Activated T-cell treated with anti-CD3 and anti-CD28 coated beads, Interleukin-2, amount 50 U/mL, for 4 hours (primary cell): ENCODE measurements at places on chromosomes 2 and 18.

GRCh38 chr2:148819019-148819585 is 55.9 kb upstream of the KIF5C start:
- no peak for DNase-seq

GRCh38 chr2:16093639-16094529 is 153.5 kb downstream of the MYCN start:
- no peak for DNase-seq

GRCh38 chr2:241063093-241063551 is 39.0 kb downstream of the MTERF4 start:
- DNase-seq = no peak

- no peak for DNase-seq
These were observed 6.7 kb downstream of the PPP1R7 start for GRCh38 chr2:241156971-241157441.

- no peak for DNase-seq
These were observed 39.4 kb downstream of the MYOM1 start for GRCh38 chr18:3180325-3180724.

GRCh38 chr2:96359866-96360265 is 24.3 kb downstream of the NCAPH start:
- DNase-seq = no peak

- peak; percentile 6 for DNase-seq
These were observed 833 bp downstream of the AFG3L2 start for GRCh38 chr18:12376034-12376753.

DNA sequence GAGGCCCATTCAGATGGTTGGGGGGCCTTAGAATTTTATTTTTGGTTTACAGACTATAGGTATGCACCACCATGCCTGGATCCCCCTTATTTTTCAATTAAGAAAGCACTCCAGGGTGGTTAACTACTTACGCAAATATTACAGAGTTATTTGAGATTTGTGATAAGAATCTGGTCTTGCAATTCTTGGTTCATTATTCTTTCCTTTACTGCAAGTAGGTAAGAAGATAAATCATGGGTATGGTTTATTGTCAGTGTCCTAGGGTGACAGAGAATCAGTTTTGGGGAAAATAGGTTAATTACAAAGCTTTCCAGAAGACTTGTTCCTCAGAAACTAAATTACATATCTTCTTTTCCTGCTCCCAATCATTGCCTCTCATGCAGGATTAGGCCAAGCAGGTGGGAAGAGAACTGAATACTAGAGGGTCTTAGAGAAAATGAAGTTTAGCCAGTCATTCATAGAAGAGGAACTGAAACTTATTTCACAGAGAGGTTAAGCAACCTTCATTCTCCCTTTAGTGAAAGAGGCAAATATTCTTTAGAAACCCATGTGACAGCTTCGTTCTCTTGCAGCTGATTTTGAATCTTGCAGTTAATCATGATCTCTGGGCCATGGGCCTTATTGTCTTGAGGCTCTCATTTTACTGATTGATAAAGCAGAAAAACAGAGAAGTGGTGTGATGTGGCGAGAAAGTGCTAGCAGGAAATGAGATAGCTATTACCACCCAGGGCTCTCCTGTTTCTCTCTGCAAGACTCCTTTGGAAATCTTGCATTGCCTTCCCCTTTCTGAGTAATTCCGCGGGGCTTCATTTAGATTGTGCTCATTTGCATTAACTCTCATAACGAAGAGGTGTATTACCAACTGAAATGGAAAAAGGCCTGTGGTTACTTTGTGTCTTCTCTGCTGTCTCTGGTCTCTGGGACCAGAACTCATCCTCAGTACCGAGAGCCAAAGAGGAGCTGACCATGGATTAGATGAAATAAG is 44.8 kb upstream of the ARHGAP25 start:
- DNase-seq = no peak

- DNase-seq = no peak
These were observed 48.2 kb downstream of the SPP2 start for GRCh38 chr2:234098681-234099080.

DNA sequence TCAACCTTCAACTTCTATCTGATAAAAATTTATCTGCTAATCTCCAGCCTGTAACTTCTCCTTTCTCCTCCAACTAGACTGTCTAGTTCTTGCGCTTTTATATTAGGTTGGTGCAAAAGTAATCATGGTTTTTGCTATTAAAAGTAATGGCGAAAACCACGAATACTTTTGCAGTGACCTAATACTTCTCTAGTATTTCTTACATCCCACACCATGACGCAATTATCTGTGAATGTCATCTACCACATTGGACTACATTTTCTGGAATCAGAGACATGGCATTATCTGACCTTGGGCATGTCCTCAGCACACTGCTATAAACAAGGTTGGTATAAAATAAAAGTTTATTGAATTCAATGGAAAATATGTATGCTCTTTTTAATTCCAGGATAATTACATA is 370.2 kb upstream of the LYPD1 start:
- DNase-seq = no peak

DNA sequence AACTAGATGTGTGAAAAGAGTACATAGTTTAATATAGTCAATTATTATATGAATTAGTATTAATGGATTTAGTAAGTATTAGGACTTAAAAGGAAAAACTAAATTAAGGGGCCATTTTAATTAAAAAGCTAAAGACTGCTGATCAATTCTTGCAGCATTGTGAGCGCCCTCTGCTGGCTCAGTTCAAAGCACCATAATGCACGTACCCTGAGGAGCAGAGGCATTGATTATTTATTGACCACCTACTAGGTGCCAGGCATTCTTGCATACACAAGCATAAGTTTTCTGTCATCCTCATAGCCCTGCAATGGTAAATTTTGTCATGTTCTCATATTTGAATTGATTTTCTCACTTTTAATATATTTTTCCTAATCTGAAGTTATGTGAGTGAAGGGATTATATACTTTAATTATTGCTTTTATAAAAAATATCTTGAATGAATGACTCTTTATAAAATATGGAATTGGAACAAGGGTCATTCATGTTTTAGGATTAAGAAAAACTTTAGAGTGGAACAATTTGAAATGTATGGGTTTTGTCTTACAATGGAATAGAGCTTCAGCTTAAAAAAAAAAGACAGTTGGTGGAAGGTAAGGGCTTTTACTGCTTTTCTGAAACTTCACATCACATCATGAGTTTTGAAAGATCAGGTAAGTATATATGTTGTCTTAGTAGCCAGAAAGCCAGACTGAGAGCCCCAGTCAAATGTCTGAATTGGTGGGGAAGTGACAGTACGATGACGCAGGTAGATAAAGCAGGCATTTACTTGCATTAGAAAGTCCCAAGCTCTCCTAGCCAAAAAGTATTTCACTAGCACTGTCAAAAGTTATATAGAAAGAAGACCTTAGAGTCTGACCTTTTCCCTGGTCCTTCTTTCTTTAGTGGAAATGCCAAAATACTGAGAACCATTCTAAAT is 9.7 kb downstream of the ITGA4 start:
- peak; percentile 75 for DNase-seq

- DNase-seq = no peak
These were observed at the start of gene GALNT13 for GRCh38 chr2:153871231-153872221. TSS of gene GALNT13 (plus strand) at chr2:153871922.

- no peak for DNase-seq
These were observed 29.6 kb downstream of the ARHGAP15 start for GRCh38 chr2:143158551-143159485.

GRCh38 chr18:62781893-62782292 is 66.6 kb downstream of the PHLPP1 start:
- DNase-seq = no peak

DNA sequence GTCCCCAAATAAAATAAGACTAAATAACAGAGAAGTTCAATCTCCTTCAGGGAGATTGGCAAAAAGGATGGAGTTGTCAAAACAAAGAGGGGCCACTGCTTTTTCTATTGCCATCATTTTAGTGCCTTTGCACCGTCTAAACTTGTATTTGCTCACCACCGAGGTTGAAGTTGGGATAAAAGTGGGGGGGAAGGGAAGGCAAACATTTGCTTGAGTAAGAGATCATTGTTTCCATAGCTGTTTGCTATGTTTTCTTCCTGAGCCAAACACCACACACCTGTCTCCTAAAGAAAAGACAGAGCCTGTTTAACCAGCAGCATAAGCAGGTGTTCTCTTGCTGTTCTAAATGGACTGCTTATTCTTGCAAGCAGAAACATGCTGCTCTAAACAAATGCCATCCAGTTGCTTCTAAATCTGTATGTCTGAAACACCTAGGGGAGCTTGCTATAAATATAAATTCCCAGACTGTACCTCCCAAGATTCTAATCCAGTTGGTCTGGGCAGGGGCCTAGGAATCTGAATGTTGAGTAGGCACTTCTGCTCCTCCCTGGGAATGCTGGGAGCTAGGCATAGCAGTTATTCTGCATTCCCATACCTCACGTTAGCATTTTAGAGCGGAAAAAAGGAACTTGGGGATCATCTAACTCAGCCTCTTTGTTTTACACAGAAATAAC is 179.4 kb upstream of the ARL4C start:
- DNase-seq = no peak

- DNase-seq = no peak
These were observed 54.8 kb downstream of the TMEM18 start for GRCh38 chr2:622357-622756.

GRCh38 chr2:199220920-199221319 is 236.8 kb downstream of the SATB2 start:
- no peak for DNase-seq

GRCh38 chr2:25699216-25699615 is 25.8 kb upstream of the DTNB start:
- DNase-seq = no peak

DNA sequence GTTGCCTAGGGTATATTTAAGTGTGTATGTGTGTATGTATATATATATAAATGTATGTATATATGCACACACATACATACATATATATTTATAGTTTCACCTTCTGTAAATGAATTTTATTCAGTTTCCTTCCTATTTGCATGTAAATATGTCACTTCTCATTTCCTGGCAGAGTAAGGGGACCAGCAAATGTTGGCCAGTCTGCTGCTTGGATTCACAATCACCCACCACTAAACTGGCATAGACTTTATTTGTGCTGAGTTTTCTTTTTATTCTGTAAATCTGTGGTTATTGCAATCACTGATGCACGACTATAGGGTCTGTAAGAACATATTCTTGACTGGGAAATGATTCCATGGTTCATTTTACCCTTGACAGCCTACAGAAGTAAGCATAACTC is 640.4 kb upstream of the FAM98A start:
- no peak for DNase-seq

GRCh38 chr2:168416555-168416954 is 39.5 kb upstream of the CERS6 start:
- DNase-seq = no peak

- no peak for DNase-seq
These were observed 40.2 kb upstream of the GPR17 start for GRCh38 chr2:127605691-127606263.

DNA sequence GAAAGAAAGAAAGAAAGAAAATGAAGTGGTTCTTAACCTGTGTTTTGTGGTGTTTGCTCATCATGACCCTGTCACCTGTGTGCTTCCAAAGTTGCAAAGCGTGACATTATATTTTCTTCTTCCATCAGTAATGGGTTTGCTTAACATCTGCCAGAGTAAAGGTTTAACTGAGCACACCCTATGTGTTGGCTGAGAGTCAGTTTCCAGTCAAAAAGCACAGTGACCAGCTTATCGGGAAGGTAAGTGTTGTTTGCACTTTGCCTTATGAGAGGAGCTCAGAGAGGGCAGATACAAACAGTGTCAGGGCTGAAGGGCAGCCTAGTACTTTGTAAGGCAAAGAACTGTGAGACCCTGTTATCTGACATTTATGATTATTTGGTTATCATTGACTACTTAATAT is 406.2 kb upstream of the CWC22 start:
- DNase-seq = no peak

- DNase-seq = no peak
These were observed 19.3 kb upstream of the TMEM18 start for GRCh38 chr2:696463-696862.

GRCh38 chr2:104932243-104932642 is 78.3 kb downstream of the POU3F3 start:
- DNase-seq = no peak

- DNase-seq = no peak
These were observed 97.3 kb downstream of the ICOS start for GRCh38 chr2:204033611-204034495.

DNA sequence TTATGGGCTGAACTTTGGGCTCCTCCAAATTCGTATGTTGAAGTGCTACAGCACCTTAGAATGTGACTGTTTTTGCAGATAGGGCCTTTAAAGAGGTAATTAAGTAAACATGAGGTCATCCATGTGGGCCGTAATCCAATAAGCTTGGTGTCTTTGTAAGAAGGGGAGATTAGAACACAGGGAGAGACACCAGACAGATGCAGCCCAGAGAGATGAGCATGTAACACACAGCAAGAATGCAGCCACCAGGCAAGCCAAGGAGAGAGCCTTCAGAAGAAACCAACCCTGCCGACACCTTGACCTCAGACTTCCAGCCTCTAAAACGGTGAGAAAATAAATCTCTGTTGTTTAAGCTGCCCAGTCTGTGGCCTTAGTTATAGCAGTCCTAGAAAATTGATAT is 74.3 kb downstream of the HRH4 start:
- DNase-seq = no peak
